ENCODE measurements at places on chromosomes 12 and 14.

DNA sequence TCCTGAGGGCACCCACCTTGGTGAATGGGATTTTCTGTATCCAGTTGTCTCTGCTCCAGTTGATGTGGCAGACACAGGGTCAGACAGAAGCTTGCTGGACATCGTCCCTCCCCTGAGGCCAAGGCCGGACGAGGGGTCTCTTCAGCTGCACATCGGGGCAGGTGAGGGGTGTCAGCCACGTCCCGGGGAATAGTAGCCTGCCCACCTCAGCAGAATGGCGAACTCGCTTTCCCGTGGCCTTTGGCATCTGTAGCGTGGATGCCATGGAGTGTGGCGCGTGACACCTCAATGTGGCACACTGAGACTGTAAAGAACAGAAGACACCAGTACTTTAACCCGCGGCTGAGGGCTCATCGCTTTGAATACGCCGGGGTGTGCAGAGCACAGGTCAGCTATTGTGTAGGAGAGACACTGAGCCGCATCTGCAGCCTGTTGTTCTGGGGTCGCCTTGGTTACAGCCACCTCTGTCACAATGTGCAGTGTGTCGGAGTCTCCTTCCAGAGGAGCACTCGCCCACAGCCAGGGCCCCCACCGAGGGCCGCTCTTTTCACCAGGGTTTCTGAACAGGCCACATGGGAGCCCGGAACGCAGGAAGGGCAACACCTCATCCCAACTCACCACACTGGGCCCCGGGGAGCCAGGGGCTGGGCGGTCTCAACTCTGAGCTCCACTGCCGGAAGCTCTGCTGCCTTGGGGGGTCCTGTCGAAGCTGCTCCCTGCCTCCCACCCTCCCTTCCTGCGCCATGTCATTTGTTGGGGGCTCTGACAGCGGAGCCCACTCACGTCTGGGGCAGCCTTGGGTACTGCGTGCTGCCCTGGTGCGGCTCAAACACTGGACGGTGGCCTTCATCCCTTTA is 77.0 kb downstream of the ADGRD1 start:
- no peak for DNase-seq

GRCh38 chr12:108418164-108418890 is 79.2 kb upstream of the CMKLR1 start:
- DNase-seq = no peak

DNA sequence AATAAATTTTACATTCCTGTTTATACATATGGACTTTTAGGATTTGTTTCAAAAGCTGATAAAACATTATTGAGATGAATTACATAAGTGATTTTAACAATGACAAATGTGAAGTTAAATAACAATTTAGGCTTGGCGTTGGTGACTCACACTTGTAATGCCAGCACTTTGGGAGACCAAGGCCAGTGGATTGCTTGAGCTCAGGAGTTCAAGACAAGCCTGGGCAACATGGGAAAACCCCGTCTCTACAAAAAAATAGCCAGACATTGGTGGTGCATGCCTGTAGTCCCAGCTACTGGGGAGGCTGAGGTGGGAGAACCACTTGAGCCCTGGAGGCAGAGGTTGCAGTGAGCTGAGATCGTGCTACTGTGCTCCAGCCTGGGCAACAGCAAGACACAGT is 7.4 kb downstream of the ACOT2 start:
- no peak for DNase-seq

DNA sequence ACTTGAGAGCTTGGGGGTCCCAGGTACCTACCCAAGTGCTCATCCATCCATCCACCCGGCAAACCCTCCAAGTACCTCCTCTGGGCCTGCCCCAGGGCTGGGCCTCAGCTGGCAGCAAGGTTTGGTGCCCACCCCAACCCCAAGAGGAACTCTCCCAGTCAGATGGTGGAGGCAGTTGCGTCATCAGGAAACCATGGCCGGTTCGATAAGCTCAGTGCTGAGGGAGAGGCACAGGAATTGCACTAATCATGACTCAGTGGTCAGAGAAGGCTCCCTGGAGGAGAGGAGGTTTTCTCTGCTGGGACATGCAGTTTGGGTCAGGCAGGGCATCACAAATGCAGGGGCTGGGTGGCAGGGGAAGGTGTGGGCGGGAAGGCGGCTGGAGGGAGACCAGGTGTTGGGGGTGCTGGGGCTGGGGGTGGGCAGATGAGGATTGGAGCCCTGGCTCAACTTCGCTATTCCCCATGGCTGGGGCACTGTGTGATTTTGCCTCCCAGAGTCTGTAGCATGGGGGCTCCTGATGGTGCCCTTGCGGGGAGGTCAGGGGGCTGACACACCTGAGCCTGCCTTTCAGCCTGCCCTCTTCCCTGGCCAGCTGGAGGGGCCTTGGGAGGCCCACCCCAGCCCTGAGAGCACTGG is 32.2 kb downstream of the SH2B3 start:
- peak; percentile 47 for DNase-seq

GRCh38 chr12:88931598-88931997 is 351.3 kb upstream of the KITLG start:
- DNase-seq = no peak

DNA sequence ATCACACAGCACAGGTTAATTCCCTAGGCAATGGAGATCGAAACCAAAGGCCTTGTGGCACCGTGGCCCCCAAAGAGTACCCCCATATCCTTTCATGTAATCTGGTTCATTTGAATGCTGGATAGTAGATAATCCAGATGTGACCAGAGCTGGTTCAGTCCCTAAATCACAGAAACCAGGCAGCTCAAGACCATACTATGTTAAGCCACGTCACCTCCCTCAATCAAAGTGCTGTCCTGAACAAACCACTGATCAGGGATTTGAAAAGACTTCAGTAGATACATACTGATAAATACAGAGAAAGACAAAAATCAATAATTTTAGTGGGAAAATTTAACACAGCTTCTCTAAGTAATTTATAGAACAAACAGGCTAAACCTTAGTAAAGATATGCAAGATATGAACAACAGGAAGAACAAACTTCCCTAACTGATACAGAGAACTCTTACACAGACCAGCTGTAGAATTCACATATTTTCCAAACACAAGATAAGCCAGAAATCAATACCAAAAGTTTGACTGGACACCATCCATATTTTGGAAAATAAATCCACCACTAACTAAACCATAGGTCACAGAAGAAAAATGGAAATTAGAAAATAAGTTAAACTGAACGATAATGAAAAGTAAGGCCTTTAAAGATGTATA is 67.1 kb downstream of the BCAT1 start:
- DNase-seq = no peak

DNA sequence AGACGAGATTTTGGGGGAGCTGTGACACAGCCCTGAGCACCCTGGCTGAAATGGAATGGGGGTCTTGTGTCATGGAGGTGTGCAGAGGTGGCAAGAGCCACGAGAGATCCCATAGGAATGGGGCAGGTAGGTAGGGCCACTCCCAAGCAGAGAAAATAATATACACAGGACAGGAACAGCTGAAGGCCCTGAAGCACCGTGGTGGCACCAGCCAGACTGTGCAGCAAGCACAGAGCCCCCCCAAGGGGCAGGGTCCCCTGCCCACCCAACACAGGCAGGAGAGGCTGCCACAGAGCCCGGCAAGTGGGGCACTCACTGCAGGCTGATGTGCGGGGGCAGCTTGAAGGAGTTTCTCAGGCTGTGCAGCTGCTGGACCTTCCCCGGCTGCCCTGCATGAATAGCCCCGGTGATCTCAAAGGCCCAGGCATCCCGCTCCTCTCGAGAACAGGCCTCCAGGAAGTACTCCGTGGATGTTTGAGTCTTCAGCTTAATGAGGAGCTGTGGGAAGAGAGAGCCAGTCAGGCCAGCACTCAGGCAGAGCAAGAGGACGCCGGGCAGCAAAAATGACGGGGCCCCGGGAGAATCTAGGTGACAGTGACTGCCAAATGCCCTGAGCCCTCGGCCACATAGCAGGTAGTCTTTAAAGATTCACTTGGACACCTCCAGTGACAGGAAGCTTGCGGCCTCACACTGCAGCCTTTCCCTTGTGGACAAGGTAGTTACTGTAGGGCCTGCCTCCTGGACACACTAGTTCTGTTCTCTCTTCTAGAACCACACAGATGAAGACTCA is 16.7 kb downstream of the PLEK2 start:
- no peak for DNase-seq
